ENCODE measurements at places on chromosomes 5 and 9.

DNA sequence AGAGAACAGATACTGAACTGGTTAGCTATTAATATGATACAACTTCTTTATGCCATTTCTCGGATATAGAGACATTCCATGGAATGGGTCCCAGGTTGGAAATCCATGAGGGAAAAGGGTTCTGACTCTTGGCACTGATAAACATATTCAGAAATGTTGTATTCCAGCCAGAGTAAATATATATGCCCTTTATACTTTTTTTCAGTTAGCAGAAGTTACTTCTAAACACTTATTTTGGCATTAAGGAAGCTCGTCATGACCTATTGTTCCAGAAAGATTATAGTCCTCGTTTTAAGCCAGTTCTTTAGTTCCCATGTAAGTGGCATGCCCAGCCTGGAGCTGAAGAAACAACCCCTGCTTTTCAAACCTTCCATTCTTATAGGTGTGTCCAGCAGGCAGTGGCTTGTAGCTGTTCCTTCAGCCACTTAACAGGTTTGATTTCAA is 181.6 kb downstream of the CD180 start:
- DNase-seq = no peak

DNA sequence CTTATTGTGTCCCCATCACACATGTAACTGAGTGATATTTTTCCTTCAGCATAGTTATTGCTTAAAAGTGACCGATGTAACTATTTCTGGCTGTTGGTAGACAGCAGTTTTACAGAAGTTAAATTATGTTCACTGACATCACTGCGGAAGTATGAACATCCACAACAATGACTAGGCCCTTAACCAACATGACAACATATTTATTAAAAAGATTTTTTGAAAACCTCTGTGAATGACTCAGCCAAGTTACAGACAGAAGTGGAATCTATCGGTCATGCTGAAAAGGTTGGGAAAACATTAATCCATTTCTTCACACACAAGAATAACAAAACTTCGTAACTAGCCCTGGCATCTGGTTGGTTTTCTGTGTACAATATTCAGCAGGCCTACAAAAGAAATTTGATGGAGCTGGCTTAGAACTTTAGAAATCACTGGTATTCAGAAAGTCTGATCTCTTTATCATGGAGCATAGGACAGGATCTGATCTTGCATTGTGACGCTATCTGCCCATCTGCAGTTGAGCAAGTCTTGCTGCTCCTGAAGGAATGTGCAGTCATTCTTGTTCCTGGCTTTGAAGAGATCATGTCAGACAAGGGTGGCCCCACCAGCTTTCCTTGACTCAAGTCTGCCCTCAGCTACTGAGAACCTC is 6.5 kb downstream of the GLIS3 start:
- no peak for DNase-seq

DNA sequence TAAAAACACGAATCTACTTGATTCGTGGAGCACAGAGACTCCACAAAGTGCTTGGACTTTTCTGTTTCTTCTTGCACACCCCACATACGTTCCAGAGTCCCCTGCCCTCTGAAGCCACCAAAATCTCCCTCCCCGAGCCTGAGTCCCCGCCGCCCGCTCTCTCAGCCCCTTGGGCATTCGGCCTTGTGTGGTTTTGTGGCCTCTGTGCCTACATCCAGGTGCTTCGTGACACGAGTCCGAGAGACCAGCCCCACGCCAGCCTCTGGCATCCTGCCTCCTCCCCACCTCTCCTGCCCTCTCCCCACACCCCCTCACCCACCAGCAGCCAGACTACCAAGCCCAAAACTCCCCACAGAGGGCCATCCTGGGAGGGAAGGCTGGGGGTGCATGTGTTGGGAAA is 87.8 kb upstream of the PPP1R26 start:
- no peak for DNase-seq

DNA sequence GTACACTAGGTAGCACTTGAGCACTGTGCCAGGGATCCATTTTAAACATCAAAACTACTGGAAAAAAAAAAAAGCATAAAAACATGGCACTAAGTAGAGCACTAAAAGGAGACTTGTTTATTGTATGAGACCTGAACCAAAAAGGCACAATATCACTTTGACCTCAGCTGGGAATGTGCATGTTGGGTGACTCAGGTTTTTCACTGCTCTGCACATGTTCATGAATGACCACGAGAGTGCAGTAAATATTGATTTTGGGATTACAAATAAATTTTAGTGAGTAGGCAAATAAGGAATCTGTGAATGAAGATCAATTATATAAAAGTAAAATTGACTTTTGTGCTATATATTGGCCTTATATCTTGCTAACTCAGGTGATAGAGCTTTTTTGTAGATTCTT is 11.8 kb downstream of the RMI1 start:
- no peak for DNase-seq

DNA sequence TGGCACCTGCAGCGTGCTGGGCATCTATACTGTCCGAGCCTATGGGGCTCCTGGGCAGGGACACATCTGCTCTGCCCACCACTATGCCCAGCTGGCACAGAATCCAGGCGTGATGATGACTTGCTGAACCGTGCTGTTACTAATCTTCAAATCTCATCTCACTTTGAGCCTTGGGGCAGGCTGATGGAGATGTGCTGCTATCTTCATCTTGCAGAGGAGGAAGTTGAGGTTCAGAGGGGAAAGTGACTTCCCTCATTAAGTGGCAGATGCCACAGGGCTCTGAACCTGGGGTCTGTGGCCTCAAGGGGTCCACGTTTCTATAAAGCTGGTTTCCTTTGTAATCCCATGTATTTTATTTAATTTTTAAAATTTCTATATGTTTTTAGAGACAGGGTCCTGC is 4.7 kb downstream of the SLC2A6 start:
- no peak for DNase-seq

GRCh38 chr5:65474130-65474711 is 7.5 kb downstream of the ADAMTS6 start:
- DNase-seq = no peak

- no peak for DNase-seq
These were observed 59.8 kb downstream of the DOCK2 start for GRCh38 chr5:169696621-169697510.

- DNase-seq = no peak
These were observed 1106.6 kb upstream of the CDH18 start for GRCh38 chr5:21094619-21095018.

DNA sequence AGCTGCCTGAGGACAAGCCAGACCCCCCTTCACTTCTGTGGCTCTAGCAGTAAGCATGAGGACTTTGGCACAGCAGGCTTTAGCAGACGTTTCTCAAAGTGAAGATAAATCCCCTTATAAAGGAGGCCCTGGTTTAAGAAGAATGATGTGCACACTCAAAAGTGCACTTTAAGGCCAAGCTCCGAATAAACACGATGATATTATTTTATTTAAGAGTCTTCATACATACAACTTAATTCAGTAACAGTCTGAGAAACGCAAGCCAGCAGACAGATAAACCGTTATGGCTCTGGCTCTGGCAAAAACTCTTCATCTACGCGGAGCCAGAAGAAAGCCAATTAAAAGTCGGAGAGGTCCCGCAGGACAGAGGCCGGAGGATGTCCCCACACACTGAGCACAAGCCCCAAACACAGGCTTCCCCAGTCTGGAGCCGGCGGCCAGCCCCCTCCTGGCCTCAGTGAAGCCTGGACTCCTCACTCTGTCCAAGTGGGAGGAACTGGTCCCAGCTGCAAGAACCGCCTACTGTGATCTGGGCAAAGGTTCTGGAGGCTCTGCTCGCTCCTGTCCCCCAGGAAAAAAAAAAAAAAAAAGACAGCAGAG is 44.6 kb downstream of the ADAMTS2 start:
- DNase-seq = no peak
